H1 (cell line): ENCODE measurements at places on chromosomes 6 and 20.

DNA sequence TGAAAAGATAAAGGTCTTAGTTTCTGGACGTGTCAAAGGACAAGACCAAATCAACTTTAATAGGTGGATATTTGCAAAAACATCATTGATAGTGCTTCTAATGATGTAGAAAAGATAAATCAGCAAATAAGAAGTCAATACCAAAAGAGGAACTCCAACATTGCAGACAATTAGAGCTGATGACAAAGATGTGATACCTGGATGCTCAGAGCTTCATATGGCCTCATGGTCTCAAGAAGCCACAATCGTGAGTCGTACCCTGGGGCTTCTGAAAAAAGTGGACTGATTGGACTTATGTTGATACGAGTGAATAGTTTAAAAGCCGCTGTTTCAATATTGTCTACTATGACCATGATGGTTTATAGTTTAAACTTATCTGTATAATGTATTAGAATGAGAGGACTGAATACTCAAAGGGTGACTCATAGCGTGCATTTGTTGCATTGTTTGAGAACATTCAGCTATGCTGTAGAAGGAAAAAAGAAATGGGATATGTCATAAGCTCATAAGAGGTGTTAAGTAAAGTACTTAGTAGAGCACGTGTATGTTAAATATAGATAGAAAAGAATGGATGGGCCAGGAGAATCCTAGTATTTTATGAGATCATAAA lies 54.6 kb upstream of the RIPOR2 start:
- DNase-seq = no peak

DNA sequence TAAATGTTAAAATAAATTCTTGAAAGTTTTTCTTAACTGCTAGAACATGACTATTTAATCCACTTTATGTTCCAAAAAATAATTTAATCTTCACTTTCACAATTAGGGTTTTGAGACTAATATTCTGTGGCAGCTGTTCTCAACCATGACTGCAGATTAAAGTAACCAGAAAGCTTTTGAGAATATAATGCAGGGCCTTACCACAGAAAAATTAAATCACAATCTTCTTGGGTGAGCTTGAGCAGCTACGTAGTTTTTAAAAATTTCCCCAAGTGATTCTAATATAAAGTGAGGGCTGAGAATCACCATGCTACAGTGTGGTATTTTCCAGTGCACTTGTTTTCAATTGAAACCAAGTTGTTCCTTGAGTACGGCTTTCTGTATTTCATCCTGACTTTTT lies 196.6 kb upstream of the PTCHD4 start:
- DNase-seq = no peak

GRCh38 chr6:38279423-38279822 lies 360.3 kb downstream of the BTBD9 start:
- DNase-seq = no peak

DNA sequence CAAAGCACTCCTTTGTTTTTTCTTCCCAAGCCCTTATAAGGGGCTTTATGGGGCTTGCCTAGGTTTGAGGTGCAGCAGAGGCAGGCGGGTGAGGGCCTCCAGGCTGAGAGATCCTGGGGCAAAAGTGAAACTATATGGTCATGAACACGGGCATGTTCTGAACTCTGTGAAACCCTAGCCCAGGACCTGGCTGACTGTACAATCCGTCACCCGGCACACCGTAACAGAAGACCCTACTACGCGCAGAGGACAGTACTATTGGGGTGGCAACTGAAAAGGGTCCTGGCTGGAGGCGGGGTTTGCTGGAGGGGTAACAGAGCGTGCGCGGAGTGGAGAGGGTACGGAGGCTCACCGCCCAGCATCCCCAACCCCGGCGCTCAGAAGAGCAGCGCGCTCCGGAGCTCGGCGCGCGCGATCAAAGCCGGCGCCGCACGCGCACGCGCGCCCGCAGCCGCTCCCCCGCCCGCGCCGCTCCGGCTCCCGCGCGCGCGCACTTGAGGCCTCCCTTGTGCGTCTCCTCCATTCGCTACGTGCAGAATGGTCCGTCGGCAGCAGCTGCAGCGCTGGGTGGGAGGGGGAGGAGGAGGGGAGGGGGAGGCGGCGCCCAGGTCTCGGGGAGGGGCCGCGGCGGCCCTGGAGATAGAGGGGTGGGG lies 54.2 kb downstream of the MRPL14 start:
- peak; percentile 84 for DNase-seq
